ENCODE measurements at places on chromosomes 7 and 10. TPM values are rescaled to one million over a fixed set of nuclear protein-coding genes. Genes with fewer than 3 reads are reported as not detected.

The LRRC17 gene
- total RNA-seq = 907 TPM

The TET1 gene
- 5.2 TPM for total RNA-seq

- no peak for DNase-seq
Measured at GRCh38 chr10:120485946-120486345, 28.9 kb downstream of the PLPP4 start.

DNA sequence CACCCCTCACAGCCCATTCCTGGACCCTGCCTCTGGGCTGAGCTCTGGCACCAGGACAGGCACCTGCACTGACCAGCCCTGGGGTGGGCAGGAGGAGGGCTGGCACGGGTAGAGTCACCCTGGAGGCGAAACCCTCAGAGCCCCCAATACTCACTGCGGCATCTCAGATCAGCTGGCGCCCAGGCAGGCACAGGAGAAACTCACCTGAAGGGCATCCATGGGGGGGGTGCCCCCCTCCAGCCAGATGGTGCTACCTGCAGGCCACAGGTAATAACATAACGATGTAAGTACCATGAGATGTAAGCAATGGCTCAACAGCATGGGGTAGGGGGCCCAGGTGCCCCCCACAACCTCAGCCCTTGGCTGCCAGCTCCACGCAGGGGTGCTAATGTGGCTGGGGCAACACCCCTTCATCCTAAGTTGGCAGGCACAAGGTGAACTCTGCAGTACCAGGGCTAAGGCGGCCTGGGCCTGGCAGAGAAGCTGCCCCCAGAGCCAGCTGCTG, 12.1 kb upstream of the PYROXD2 start:
- DNase-seq = no peak

DNA sequence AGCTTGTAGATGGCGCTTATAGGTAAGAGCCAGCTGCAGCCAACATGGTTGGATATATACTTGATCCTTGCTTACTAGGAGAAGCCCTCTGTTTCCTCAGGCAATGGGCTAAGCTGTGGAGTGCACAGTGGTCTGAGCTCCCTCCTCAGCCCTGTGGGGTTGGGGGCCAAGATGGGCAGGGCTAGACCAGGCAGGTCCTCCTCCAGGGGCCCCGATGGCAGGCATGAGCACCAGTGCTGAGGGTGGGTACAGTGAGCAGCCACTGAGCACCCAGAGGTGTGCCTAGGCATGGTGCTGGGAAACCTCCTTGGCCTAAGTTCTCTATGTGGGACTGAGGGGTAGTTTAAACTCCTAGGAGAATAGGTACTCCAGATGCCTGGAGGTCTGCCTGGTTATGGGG, 680.2 kb downstream of the SUGCT start:
- no peak for DNase-seq

The SERPINE1 gene
- 26.6 TPM for total RNA-seq

The ADIRF gene
- total RNA-seq = 0.57 TPM

- no peak for DNase-seq
Measured at GRCh38 chr10:28679581-28680357, 2.4 kb downstream of the BAMBI start.

The SBDS gene
- 456 TPM for total RNA-seq

The ADAM12 gene
- 15.5 TPM for total RNA-seq

- DNase-seq = no peak
Measured at GRCh38 chr10:34789966-34790506, 25.1 kb downstream of the PARD3 start.

DNA sequence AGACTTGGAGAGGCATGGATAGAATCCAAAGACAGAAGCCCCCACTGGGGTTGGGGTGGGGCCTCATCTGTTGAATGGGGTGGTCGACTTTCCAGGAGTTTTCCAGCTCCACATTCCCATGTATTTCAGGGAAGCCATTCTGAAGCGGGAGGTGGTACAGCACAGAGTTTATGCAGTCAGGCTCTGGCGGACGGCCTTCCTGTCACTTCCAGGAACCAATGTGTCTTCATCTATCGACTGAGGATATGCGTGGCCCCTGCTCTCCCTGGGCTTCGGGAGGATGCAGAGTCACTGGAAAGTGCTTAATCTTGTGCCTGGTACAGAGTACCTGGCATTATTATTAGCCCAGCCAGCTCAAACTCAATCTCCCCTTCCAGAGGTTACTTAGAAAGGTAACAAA, 26.3 kb downstream of the DOCK1 start:
- no peak for DNase-seq

The CUL1 gene
- total RNA-seq = 75.3 TPM

GRCh38 chr7:82234457-82235049, 209.0 kb downstream of the CACNA2D1 start:
- peak; percentile 74 for DNase-seq

The KCNIP2 gene
- 0.45 TPM for total RNA-seq

- no peak for DNase-seq
Measured at GRCh38 chr10:20128811-20129210, 312.6 kb downstream of the PLXDC2 start.

GRCh38 chr7:155721056-155721455, 76.6 kb downstream of the RBM33 start:
- DNase-seq = peak; percentile 43

- peak; percentile 46 for DNase-seq
Measured at GRCh38 chr7:81624021-81624592, 145.7 kb downstream of the HGF start.
